ENCODE measurements at places on chromosomes 11 and 22. TPM values are rescaled to one million over a fixed set of nuclear protein-coding genes. Genes with fewer than 3 reads are reported as not detected.

ZFTA gene
- total RNA-seq, result 20.1 TPM

IL10RA gene
- 18.3 TPM for total RNA-seq

HBD gene
- total RNA-seq, result not detected

SUSD2 gene
- total RNA-seq, result 15.0 TPM

KCNJ1 gene
- total RNA-seq, result 0.19 TPM

RASD2 gene
- 12.2 TPM for total RNA-seq

PHETA2 gene
- 14.4 TPM for total RNA-seq

CASP4 gene
- total RNA-seq, result 55.5 TPM

NRXN2 gene
- 35.9 TPM for total RNA-seq

BIK gene
- not detected for total RNA-seq

MFRP gene
- total RNA-seq, result not detected

DNA sequence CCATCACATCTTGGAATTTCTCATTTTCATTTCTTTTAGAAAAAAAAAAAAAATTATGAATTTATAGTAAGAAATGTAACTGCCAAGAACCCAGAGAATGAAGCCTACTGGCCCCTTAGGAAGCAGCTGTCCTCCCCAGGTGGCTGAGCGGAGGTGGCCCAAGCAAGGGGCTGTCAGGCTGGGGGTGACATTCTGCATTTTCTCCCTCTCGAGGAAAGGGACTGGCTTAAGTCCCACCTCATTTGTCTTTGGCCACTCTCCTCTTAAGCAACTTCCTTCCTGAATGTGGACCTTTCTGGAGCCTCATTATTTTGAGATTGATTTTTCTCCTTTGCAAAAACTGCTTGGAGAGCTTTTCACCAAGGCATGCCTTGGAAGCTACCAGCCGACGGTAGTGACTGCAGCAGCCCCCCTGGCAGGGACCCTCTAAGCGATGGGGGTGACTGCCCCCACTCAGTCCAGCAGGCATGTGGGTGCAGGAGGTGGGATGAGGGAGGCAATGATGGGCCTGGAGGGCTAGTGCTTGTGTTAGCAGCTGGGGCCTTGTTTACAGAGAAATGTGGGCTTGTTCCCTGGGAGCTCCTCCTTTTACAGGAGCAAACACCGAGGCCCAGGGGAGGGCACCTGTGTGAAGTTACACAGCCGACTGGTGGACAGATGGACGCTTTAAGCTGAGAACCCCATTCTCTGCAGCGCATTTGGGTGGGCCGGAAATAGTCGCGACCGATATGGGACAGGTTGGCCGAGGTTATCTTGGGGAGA lies 111.7 kb downstream of the MORC2 start:
- DNase-seq, result no peak

- DNase-seq, result no peak
These were observed 91.5 kb upstream of the YWHAH start for GRCh38 chr22:31852691-31853421.

- DNase-seq, result peak; percentile 65
These were observed 759 bp downstream of the AP2A2 start for GRCh38 chr11:926341-926916.

DNA sequence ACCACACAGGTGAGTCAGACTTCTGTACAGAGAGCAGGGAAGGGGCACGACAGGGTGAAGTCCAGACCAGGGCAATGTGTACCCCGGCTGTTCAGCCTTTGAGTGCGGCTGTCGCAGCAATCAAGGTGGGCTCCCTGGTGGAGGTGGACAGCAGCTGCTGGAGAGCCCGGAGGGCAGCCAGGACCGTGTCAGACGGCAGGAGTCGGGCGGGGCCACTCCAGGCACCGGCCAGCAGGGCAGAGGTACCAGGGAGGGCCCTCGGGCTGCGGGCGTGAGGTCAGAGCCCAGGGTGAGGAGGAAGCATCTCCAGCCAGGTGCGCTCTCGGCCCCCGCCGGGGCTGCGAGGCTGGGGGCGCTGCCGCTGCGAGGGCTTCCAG lies 802 bp upstream of the PIM3 start:
- peak; percentile 63 for DNase-seq

- no peak for DNase-seq
These were observed 12.1 kb upstream of the ARHGEF17 start for GRCh38 chr11:73295996-73296318.

GRCh38 chr11:13298765-13299164 lies 21.2 kb downstream of the BMAL1 start:
- no peak for DNase-seq

GRCh38 chr22:24444251-24444650 lies 16.9 kb downstream of the ADORA2A start:
- DNase-seq, result no peak

DNA sequence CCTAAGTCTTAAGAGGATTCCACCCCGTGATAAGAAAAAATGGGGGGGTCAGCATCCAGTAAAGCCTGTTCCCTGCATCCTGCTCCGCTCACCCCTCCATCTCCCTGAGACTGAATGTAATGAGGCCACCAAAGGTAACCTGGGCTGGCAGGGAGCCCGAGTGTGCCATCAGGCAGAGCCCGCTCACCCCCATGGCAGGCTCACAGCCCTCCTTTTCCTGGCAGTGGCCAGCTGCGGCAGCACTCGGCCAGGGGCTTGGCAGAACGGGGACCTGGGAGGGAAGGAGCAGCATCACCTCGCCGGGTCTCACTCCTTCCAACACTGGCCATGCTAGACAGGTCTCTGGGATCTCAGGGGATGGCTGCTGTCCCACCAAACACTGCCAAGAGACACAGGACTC lies 64.4 kb downstream of the PRDM11 start:
- no peak for DNase-seq

DNA sequence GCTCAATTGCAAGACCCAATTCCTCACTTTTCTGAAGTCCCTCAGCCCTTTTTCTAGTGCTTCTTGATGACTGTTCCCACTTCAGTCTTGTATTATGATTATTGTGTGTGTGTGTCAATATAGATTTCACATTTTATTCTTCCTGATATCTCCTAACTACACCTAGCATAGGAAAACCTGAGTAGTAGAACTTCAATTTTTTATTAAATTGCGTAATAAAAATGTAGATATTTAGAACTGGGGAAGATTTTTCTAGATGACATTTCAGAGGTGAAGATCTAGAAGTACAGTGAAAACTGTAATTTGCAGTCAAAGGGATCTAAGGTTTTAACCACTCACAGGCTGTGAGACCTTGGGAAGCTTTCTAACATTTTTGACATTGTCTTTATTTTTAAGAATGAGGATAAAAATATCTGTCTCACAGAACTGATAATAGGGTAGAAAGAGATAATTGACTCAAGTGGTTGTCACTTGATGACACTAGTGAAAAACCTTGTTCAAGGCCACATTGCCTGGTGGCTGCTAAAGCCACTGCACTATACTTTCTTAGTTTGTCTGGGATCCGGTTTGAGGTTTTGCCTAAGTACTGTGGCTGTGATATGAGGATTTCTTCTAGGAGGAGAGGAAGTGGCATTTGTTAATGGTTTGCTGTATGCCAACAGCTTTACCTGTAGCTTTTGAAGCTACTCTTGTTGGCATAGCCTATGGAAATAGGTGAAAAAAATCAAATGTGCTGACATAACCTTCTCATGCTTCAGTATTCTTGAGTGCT lies 32.2 kb upstream of the SESN3 start:
- DNase-seq, result no peak

DNA sequence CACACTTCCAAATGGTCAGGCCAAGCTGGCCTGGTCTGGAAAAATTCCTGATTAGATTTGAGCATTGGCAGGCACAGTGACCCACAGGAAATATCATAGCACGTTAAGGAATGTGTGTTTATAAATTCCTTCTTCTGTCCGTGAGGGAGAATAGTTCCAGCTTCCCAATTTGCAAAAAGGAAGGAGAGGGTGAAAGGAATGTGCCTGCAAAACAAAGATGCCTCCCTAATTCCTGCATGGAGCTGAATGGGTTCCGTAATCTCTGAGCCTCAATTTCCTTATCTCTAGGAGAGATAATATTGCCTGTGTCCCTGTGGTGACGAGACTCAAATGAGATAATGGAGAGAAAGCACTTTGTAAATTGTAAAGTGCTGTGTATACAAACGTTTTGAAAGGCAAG lies 105.1 kb downstream of the FEZ1 start:
- no peak for DNase-seq

Measured in aorta (tissue), 5 donors.